ENCODE measurements at places on chromosomes 11 and 22.

GRCh38 chr22:29816539-29816938, 21.5 kb downstream of the ASCC2 start:
- no peak for DNase-seq

GRCh38 chr11:45655347-45655756, 10.1 kb downstream of the CHST1 start:
- DNase-seq, result peak; percentile 94

DNA sequence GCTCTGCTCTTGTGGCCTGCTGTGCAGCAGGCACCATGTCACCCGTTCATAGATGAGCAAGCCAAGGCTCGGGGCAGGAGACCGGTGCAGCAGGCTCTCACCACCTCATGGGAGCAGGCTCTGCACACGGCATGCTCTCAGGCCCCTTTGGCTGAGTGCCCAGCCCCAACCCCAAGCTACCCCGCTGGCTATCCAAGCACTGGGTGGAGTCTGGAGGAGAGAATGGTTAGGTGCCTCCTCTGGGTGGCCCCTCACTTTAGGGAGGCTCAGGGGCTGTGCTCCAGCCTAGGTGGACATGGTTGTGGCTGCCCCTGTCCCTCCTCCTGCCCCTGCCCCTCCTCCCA, 199.9 kb downstream of the IGLL1 start:
- DNase-seq, result no peak

GRCh38 chr22:43587574-43587973, 175.8 kb downstream of the MPPED1 start:
- no peak for DNase-seq

GRCh38 chr22:42892156-42892555, 35.1 kb upstream of the ARFGAP3 start:
- no peak for DNase-seq

DNA sequence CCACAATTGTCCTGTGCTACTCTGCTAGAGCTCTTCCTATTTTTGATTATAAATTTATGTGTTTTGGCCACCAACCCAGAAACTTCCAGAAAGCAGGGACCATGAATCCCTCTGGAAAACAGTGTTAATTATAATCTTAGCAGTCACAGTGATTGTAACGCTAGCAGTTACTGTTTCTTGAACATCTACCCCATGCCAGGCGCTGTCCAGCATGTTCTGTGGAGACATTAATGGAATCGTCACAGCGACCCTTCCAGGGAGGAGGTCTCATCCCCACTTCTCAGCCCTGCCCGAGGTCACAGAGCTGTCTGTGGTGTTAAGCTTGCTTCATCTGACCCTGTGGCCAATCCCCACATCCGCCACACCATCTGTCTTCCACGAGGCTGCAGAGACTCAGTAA, 13.9 kb upstream of the PNPLA5 start:
- no peak for DNase-seq

All from GM23338 (cell line).